Ureter (tissue), 1 donor: ENCODE measurements at places on chromosomes 16 and 17. TPM values are rescaled to one million over a fixed set of nuclear protein-coding genes. Genes with fewer than 3 reads are reported as not detected.

- DNase-seq = no peak
Observed at GRCh38 chr17:27237890-27238289, 56.0 kb upstream of the WSB1 start.

- DNase-seq = no peak
Observed at GRCh38 chr16:31268033-31268365, 8.2 kb downstream of the ITGAM start.

DNA sequence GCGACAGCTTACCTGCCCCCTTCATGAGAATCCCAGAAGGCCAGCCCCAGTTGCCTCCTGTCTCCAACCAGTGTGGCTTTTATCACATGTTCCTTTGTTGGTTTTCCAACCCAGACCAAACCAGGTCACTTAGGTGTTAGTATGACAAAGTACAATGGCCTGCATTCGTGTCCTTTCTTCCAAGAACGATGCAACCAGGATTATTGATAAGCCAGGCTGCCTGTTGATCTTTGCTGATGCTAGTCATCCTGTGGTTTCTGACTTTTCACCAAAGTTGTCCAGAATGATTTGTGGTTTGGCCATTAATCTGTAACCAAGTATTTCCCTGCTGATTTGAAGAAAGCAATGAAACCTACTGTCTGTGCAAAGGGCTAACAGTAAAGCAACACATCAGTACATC lies 191.4 kb downstream of the CYLD start:
- no peak for DNase-seq

GRCh38 chr16:11090232-11090631 lies 145.9 kb downstream of the CLEC16A start:
- DNase-seq = no peak

- DNase-seq = no peak
Observed at GRCh38 chr16:22847100-22847499, 33.1 kb downstream of the HS3ST2 start.

Gene ANKRD40CL
- total RNA-seq = not detected

Gene PRSS36
- total RNA-seq = 1.1 TPM

Gene ATP6V0C
- 170 TPM for total RNA-seq
